Stimulated activated CD4-positive, alpha-beta T cell treated with anti-CD3 and anti-CD28 coated beads, Interleukin-4, amount 100 ng/mL, for 24 hours (primary cell): ENCODE measurements at places on chromosomes 7 and 10.

DNA sequence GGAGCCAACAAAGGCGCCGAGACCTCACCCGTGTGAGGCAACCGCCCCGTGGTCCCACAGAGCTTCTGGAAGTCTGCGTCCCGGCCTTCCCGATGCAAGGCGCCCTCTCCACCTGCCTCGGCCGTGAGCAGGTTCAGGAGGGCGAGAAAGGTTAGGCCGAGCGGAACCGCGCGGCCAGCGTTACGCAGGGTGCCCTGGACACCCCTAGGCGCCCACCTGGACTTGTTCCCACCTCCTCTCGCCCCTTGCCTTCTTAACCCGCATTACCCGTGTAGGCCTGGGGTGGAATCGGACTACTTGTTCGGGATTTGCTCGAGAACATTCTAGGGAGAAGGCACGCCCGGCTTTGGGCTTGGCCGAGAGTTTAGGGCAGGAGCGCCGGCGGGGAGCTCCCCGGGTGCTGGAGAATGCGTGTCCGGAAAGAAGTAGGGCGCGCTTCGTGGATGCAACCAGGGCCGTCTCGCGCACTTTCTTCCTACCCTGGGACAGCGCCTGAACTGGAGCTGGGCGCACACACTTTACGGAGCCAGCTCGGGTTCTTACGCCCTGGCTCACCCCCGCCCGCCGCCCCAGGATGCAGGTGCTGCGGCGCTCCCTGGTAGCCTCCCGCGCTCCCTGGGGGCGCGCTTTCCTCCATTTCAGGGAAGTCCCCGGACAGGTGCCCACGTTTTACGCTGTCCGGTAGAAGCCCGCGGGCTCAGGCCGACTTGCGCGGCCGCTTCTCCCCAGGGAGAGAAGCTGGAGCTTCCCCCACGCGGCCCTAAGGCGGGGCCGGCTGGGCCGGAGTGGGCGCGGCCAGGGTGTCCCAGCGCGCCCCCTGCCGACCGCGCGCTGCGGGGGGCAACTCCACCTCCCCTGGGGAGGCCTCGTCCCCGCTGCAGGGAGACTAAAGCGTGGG lies 74.5 kb downstream of the INSIG1 start:
- DNase-seq = no peak

- no peak for DNase-seq
Observed at GRCh38 chr10:15472008-15472407, 100.9 kb upstream of the FAM171A1 start.

DNA sequence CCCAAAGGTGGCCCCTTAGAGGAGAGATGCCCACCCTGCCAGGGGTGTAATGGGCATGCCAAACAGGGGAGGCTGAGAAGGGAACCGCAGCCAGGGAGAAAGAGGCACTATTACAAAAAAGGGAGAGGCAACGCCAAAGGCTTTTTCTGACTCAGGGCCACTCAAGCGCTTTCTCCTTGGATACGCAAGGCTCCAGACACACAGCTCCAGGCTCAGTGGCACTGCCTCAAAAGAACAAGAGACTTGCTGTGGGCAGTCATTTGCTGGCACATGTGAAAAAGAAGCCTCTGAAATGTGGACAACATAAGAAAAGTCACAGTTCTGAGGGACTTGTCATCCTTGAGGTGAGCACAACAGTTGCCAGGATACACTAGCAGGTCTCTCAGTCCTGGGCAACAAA lies 128.4 kb downstream of the DGKI start:
- no peak for DNase-seq

- no peak for DNase-seq
Observed at GRCh38 chr10:78575400-78575799, 493.4 kb upstream of the ZMIZ1 start.

DNA sequence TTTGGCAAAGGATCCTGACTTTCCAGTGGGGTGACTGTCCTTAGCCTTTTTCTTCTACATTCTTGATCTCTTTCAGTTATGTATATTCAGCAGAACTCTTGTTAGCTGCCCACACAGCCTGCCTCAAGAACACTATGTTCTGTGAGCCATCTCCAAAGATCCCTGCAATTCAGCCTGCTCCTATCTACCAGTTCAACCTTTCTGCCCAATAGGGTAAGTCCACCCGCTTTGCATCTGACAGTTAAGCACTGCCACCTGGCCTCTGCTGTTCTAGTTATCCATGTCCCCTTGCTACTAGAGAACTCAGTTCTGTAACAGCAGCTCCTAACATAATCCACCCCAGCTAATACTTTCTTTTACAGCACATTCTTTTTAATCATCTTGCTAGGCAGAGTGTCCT lies 13.5 kb downstream of the OR9A2 start:
- DNase-seq = no peak

DNA sequence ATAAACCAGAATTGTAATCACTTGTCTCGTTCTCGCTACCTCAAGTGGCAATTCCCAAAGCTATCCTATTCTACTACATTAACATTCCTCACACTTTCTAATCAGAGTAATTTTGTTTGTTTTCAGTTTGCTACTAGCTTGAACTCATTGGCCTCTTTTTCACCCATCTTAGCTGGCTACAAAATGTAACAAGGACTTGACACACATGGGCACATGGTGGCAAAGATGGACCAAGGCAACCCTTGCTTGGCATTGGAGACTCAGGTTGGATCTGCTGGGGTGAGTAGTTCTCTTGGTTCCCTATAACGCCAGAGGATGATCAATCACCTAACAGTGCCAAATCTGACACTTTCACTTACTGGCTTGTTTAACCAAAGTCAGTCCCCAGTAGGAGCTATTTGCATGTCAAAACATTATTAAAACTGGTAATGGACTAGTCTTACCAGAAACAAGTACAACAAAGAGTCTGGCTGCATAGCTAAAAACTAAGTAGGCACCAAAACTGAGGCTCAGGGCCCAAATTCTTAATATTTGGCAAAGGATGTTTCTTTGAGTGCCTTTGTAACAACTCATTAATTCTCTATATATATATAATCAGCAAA lies 1.9 kb downstream of the USP6NL start:
- DNase-seq = no peak

- no peak for DNase-seq
Observed at GRCh38 chr10:52853704-52854103, 81.1 kb upstream of the MBL2 start.

DNA sequence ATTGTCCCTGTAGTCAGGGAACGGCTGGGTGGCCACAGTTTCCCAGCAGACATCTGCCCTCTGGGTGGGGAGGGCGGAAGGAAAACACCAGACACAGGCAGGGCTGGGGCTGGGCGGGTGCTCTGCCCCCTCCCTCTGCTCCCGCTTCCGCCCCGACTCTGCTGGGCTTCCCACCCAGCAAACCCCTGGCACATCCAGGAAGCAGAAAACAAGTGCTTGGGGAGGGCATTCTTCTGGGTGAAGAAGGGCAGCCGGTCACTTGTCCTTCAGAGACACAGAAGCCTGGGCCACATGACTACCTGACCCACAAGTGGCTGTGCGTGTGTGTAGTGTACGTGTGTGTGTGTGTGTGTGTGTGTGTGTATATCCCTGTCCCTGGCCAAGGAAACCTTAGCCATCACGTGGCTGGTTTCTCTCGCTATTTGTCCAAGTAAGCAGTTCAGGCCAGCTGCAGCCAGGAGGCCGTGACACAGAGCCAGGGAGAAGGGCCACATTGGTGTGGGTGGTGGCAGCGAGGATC lies 77.9 kb downstream of the ZMIZ1 start:
- DNase-seq = no peak

GRCh38 chr7:8063706-8064297 lies 95.2 kb downstream of the GLCCI1 start:
- no peak for DNase-seq

GRCh38 chr7:145219461-145219860 lies 383.6 kb upstream of the TPK1 start:
- DNase-seq = no peak

DNA sequence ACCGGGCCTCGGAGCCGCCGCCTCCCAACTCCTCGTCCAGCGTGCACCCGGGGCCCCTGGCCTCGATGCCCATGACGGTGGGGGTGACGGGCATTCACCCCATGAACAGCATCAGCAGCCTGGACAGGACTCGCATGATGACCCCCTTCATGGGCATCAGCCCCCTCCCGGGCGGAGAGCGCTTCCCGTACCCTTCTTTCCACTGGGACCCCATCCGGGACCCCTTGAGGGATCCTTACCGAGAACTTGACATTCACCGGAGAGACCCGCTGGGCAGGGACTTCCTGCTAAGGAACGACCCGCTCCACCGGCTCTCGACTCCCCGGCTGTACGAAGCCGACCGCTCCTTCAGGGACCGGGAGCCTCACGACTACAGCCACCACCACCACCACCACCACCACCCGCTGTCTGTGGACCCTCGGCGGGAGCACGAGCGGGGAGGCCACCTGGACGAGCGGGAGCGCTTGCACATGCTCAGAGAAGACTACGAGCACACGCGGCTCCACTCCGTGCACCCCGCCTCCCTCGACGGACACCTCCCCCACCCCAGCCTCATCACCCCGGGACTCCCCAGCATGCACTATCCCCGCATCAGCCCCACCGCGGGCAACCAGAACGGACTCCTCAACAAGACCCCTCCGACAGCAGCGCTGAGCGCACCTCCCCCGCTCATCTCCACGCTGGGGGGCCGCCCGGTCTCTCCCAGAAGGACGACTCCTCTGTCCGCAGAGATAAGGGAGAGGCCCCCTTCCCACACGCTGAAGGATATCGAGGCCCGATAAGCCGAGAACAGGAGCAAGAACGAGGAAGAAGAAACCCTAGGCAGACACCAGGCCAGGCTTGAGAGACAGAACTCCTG lies 341.5 kb upstream of the GALNT17 start:
- DNase-seq = no peak

DNA sequence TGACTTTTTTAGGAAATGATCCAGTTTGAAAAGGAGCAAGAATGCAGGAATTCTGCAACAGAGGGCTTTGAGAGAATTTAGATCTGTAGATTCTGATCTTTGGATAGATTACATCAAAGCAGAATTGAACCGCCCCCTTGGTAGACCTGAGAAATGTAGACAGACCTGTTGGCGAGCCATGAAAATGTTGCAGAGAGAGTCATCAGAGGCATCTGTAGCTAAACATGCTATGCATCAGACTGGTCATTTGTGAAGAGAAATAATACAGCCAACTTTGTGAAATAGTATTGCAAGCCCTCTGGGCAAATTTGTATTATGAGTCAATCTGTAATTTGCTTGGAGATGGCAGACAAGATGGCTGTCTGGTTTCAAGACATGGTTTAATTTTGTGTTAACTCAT lies 4.3 kb upstream of the C1GALT1 start:
- no peak for DNase-seq

- no peak for DNase-seq
Observed at GRCh38 chr7:33640741-33641140, 264.6 kb upstream of the BMPER start.

DNA sequence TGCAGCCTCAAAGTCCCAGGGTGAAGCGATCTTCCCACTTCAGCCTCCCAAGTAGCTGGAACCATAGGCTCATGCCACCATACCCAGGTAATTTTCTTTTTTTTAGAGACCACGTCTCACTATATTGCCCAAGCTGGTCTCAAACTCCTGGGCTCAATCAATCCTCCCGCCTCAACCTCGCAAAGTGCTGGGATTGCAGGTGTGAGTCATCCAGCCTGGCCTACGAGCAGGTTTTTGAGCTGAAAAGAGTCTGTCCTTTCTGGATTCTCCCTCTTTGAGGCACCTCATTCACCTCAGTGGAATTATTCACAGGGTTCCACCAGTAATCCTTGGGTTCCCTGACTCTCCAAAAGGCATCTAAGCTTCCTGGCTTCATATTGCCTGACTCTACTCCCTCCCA lies 7.6 kb upstream of the LEP start:
- no peak for DNase-seq

- DNase-seq = no peak
Observed at GRCh38 chr10:96390460-96390864, 31.7 kb upstream of the OPALIN start.

GRCh38 chr10:44400541-44400940 lies 15.6 kb upstream of the CXCL12 start:
- no peak for DNase-seq

- no peak for DNase-seq
Observed at GRCh38 chr7:128108641-128109423, 77.6 kb upstream of the LRRC4 start.

GRCh38 chr10:124763267-124763666 lies 19.1 kb upstream of the FAM53B start:
- DNase-seq = no peak

GRCh38 chr7:37550872-37551271 lies 102.2 kb upstream of the ELMO1 start:
- no peak for DNase-seq

DNA sequence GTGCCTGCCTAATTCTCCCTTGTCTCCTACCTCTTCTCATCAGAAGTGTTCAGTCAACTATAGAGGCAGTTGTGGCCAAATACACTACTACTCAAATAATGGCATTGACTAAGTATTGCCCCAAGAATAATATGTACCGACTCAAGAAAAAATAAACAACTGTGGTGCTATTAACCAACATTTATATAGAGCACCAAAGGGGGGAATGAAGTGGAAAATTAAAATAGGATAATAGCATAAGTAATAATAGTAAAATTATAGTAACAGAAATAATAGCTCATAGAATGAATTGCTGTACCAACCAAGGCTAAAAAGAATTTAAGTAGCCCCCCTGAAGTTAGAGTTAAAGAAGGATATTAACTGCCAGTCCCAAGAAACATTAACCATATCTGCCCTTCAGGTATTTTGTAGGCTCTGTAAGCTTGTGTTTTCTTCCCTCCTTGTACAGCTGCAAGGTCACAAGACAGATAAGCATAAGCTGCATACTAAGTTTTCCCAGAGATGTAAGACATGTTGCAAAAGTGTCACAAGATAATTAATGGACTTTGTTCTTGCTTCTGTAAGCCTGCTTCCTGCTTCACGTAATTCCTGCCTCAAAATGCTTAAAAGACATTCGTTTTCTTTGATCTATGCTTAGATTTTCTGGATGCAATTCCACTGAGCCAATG lies 10.9 kb upstream of the CYREN start:
- DNase-seq = no peak

GRCh38 chr7:36453769-36454168 lies 64.1 kb downstream of the ANLN start:
- DNase-seq = no peak

GRCh38 chr7:120856621-120857352 lies 1.2 kb downstream of the TSPAN12 start:
- no peak for DNase-seq

GRCh38 chr7:151810441-151811232 lies 66.3 kb downstream of the PRKAG2 start:
- no peak for DNase-seq
